ENCODE measurements at places on chromosomes 12 and 14.

DNA sequence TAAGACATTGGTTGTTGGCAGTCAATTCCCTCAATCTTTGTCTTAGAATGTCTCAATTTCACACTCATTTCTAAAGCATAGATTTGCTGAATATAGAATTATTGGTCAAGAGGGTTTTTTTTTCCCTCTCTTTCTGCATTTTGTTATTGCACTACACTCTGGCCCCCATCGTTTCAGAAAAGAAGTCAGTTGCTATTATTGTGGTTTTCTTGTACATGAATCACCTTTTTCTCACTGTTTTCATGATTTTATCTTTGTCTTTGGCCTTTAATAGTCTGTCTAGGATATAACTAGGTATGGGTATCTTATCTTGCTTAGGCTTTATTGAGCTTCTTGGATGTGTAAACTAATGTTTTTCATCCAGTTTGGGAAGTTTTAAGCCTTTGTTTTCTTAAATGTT is 194.3 kb upstream of the DAAM1 start:
- DNase-seq: no peak

- DNase-seq: no peak
Observed at GRCh38 chr12:29665107-29665506, 118.6 kb downstream of the TMTC1 start.

GRCh38 chr14:70838076-70838475 is 28.8 kb upstream of the MAP3K9 start:
- no peak for DNase-seq

DNA sequence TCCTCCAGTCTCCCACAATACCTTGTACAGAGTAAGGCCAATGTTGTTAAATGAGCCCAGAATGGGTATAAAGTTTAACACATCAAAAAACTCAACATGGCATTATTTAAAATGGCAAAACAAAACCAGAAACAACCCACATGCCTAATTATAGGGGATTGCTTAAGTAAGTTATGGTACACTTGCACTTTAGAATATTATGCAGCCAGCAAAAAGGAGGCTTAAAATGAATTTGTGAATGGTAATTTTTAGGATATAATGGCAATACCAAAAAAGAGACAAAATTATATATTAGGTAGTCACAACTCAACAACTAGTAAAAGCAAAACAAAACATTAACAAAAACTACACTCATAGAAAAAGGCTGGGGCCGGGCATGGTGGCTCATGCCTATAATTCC is 39.7 kb downstream of the SYNE3 start:
- no peak for DNase-seq

DNA sequence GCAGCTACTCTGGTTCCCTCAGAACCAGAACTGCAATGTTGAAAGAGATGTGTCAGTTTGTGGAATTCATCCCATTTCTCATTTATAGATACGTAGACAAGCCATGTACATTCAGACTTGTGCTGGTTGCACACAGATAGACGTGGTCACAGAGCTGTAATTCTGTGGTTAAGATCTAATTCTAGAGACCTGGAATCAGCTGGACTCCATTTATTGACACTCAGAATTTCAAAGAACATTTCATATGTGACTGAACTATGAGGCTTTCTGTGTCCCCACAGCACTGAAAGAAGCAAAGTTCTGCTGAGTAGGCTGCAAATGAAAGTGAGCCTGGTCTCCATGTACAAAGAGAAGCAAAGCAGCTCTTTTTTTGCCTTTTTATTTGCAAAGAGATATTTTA is 220.2 kb upstream of the NAV3 start:
- DNase-seq: peak; percentile 13

DNA sequence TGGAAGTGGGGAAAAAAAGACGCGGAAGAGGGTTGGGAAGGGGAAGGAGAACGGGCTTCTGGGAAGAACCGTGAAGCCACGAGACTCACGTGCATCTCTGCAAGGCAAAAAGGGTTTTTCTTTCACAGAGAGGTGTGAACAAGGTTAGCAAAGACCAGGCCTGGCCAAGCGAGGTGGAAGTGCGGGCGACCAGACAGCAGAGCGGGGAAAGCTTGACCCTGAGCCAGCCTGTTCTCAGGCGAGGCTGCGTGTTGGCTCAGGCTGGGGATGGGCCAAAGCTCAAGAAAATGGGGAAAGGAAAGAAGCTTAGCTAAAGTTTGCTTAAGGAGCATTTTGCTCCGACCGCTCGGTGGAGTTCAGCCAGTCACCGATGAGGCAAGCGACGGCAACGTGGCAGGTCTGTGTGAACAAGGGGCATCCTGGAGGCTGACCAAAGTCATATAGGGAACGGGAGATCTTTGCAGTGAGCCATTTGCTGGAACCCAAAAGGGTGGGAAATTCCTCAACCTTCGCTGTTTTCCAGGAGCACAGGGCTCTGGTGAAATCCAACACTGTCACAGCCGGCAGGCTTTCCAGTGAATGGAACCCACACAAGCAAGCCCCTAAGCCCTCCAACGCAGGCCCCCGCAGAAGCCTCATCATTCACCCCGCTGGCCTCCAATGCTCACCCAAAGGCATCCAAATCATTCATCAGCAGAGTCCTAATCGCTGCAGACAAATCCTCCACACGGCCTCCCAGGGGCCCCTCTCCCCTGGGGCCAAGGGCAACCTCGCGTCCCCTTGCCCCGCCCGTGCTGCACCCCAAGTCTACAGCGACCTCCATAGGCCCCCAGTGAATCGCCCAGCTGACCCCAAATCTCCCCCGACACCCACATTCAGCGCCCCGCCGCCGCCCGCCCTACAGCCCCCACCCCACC is 754 bp downstream of the ZNF605 start:
- peak; percentile 40 for DNase-seq

DNA sequence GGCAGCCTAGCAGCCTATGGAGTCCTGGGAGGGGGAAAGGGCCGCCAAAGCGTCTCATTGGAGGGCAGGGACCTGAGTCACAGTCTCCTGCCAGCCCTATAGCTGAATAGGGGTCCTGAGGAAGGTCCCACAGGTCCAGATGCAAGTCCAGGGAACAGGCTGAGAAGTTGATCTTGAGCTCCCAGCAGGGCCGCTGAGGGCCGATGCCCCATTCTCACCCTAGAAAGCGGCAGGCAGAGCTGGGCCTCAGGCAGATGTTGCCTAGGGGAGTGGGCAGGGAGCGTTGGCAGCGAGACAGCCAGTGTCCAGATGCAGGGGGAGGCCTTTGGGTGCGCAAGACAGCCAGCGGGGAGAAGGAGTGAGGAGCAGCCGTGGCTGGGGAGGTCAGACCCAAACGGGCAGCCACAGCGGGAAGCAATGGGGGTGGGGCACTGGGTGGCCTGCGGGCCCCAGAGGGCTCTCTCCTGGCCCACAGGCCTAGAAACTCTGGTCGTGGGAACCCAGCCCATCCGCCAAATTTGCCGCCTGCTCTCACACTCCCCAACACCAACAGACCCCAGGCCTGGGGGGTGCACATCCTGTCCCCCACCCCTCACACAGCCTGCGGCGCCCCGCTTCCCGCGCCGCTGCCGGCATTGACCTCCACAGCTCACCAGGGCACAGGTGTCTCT is 1.1 kb downstream of the HDAC7 start:
- no peak for DNase-seq

DNA sequence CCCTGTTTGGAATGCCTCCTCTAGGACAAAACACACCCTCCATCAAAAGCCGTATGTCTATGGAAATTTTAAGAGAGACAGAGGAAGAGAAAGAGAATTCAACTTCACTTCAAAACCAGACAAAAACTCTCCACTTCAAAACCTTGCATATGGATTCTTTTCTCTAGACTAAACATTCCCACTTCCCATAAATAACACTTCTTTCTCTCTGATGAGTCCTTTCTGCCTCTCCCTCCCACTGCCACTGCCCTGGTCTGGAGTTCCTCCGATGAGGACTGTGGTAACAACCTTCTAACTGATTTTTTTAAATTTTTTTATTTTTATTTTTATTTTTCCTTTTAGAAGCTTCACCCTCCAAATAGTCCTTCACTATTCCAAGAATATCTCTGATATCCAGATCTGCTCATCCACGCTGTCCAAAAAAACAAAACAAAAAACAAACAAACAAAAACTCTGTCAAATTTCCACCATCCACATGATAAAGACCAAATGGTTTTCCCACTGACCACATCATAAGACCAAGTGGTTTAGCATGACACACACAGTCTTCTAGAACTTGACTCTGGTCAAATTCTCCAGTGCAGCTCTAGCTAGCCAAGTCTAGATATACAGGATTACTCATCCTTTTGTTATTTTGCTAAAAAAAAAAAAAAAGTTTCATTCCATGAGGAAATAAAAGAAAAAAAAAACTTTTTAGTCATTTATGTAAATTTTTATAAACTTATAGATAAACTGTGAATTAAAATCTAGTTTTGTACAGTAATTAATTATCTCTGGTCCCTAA is 256.0 kb downstream of the PPFIA2 start:
- DNase-seq: no peak

DNA sequence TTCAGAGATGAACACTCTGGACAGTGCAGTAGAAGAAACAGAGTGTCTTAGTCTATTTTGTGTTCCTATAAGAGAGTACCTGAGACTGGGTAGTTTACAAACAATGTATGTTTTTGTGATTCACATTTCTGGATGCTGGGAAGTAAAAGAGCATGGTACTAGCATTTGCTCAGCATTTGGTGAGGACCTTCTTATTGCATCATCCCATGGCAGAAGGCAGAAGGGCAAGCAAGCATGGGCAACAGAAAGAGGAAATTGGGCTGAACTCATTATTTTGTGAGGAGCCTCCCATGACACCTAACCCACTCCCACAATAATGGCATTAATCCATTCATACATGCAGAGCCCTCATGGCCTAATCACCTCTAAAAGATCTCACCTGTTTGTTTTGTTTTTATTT is 8.0 kb downstream of the ANKS1B start:
- DNase-seq: no peak

- DNase-seq: no peak
Observed at GRCh38 chr12:29225834-29226233, 76.8 kb downstream of the FAR2 start.

DNA sequence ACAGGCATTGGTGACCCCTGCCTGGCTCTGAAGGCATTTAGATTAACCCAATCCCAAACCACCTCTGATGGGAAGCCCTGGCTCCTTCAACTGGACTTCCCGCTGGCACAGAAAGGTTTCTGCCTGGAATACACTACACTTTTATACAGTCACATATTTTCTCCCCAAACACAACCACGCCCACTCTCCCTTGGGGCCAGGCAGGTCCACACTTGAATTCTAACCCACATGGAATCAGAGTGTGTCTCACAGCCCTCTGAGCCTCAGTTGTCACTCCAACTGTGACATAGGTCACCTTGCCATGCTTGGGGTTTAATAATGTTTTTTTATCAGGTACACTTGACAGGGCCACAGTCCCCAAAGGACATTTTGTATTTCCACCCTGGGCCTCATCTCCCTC is 368.6 kb downstream of the BCL11B start:
- no peak for DNase-seq

- no peak for DNase-seq
Observed at GRCh38 chr12:6998715-6999451, 19.4 kb downstream of the LPCAT3 start.

DNA sequence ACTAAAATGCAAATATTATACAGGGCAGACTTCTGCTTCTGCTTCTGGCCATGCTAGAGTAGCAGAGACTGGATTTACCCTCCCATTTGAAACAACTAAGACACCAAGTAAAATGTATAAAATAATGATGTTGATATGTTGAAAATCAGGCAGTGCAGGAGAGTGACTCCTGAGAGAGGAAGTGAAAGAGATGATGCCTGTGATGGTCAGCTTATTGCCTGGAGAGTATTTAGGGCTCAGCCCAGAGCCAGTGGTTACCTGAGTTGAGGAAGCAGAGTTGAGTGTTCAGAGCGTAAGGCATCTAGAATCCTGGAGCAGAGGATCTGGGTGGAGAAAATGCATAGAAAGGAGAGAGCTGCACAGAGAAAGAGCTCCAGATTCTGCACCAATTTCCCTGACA is 131.8 kb upstream of the C14orf180 start:
- DNase-seq: no peak

GRCh38 chr12:123113026-123113425 is 37.9 kb downstream of the PITPNM2 start:
- DNase-seq: no peak

GRCh38 chr12:15741082-15741481 is 48.1 kb downstream of the EPS8 start:
- DNase-seq: no peak

- no peak for DNase-seq
Observed at GRCh38 chr14:96413526-96413925, 21.6 kb downstream of the AK7 start.

GRCh38 chr14:54182419-54183045 is 214.3 kb upstream of the CDKN3 start:
- no peak for DNase-seq

DNA sequence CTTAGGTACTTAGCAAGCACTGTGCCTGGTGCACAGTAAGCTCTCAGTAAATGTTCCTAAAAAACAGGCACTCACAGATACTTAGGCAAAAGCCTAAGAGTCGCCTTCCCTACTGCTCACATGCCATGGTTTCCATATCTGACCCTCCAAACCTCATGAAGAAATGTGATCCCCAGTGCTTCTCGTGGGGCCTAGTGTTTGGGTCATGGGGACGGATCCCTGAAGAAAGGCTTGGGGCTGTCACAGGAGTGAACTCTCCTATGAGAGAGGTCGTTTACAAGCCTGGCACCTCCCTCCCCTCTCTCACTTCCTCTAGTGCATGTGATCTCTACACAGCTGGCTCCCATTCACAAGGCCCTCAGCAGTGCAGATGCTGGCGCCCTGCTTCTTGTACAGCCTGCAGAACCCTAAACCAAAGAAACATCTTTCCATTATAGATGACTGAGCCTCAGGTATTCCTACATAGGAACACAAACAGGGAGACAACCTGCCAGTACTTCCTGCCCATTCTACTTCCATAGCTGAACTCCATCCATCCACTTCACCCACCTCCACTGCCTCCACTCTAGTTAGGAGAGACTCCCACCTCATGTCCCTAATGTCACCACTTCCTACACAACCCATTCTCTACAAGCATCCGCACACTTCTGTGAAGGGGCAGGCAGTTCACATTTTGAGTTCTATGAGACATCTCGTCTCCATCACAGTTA is 2.9 kb downstream of the SLC15A4 start:
- peak; percentile 83 for DNase-seq

DNA sequence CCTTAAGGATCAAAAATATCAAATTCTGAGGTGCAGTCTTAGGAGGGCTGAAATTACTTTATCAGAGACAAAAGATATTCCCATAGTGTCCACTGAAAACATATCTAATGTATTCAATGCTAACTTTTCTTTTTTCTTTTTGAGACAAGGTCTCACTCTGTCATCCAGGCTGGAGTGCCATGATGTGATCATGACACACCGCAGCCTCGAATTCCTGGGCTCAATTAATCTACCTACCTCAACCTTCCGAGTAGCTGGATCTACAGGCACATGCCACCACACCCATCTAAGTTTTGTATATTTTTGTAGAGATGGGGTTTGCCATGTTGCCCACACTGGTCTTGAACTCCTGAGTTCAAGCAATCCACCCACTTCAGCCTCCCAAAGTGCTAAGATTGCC is 68.3 kb downstream of the ZC3H14 start:
- DNase-seq: no peak

GRCh38 chr14:23612354-23612732 is 23.8 kb upstream of the DHRS2 start:
- DNase-seq: no peak

GRCh38 chr12:12513416-12514006 is 49.2 kb downstream of the DUSP16 start:
- peak; percentile 67 for DNase-seq

GRCh38 chr12:12392413-12392812 is 35.5 kb downstream of the BORCS5 start:
- no peak for DNase-seq

Data from Ammon's horn (tissue), 1 donor.